ENCODE measurements at places on chromosomes 7 and 10.

- no peak for DNase-seq
Measured at GRCh38 chr10:69248117-69248730, 28.1 kb downstream of the HKDC1 start.

- DNase-seq, result no peak
Measured at GRCh38 chr7:42742318-42742717, 169.6 kb downstream of the C7orf25 start.

GRCh38 chr10:122255509-122256301, 15.4 kb upstream of the BTBD16 start:
- DNase-seq, result no peak

DNA sequence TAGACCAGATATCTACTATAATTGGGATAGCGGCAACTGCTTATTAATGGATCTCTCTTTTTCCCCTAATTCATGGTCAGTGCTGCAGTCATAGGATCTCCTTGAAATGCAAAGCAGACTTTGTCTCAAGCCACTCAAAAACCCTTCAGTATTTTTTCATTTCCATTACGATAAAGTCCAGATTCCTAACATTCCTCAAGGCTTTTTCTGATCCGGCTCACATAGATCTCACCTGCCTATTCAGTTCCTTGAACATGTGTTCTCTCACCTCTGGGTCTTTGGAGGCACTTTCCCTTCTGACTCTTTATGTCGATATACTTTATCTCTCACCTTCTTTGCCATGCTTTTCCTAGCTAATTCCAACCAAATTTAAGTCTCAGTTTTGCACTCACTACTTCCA, 25.7 kb upstream of the WASL start:
- DNase-seq, result no peak

DNA sequence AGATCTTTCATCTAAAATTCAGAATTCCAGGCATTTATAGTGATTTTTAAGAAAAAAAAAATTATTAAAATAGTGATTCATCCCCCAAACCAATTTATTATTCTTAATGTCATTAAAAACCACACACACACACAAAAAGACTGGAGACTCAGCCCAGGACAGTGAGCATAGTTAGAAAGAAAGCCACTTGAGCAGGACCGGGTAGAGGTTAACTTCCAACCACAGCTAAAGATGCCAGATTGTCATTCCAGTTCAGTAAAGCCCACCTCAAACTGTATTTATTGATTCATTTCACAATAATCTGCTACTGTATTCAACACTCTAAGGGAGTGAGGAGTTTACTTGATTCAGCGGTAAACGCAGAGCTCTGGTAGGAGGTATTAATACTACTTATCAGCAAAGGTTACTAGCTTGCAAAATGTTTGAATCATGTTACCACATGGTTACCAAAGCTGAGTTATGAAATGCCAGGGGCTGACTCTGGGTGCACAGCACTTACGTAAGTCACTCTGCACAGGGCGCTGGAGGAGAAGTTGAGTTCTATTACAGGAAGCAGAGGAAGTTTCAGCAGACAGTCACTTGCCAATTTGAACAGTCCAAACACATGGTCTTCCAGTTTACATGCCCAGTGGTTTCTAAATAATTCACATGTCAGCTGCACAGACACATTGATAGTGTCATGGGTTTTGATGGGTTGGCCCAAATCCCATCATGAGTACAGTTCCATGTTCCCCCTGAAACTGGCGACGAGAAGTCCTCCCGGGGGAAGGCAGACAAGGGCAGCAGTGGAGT, 64.6 kb downstream of the KLF6 start:
- peak; percentile 58 for DNase-seq

- no peak for DNase-seq
Measured at GRCh38 chr10:132506711-132507408, 30.7 kb upstream of the INPP5A start.

DNA sequence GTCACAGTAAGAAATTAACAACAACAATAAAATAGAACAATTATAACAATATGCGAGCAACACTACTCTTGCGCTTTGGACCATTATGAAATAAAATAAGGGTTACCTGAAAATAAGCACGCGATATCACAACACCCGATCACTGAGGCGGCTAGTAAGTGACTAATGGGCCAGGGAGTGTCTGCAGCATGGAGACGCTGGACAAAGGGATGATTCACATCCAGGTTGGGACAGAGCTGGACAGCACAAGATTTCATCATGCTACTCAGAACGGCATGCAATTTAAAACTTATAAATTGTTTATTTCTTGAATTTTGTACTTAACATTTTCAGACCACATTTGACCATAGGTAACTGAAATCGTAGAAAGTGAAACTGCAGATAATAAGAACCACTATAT, 15.6 kb downstream of the HIBADH start:
- peak; percentile 93 for DNase-seq

DNA sequence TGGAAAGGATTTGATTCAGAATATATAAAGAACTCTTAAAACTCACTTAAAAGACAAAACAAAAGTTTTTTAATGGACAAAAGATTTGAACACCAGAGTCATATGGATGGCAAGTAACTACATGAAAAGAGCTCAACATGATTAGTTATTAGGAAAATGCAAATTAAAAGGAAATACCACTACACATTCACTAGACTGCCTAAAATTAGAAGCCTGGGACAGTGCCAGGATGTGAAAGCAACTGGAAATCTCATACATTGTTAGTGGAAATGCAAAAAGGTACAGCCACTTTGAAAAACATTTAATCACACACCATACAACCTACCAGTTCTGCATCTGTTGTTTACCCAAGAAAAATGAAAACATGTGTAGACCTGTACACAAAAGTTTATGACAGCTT, 48.8 kb downstream of the RALA start:
- DNase-seq, result no peak

- DNase-seq, result peak; percentile 45
Measured at GRCh38 chr7:92586403-92586802, 3.8 kb downstream of the FAM133B start.

DNA sequence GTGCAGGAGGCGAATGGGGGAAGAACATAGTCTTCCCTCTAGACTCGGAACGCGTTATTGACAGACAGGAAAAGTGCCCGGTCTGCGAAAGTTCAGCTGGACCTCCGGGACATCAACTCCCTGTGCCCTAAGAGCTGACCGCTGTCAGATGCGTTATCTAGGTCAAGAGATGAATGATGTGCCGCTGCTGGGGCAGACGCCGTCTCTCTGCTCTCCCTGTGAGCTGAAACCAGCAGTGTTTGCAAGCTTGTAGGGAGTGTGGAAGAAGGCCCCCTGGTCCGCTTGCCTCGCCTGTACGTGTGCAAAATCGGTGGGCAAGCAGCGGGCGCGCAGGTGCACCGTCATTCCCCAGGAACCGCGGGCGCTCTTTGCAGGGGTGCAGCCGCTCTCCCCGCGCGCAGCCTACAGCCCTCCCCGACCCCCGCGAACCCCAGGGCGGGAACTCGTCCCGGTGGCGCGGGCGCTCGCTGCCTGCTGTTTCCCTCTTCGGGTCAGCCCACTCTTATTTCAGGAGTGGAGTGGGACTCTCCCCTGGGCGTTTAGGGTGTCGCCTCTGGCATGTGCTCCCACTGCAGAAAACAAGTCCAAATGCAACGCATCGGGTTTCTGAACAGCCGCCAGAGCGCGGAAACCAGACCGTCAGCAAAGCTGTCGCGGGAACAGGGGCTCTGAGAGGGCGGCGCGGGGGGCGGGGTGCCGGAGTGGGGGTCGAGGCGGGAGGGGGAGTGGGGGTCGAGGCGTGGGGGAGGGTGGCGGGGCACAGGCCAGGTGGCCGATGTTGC, 1.8 kb upstream of the PFKFB3 start:
- DNase-seq, result peak; percentile 56

GRCh38 chr10:16436367-16436757, 448 bp upstream of the PTER start:
- no peak for DNase-seq
